ENCODE measurements at places on chromosomes 13 and 19.
A peak's percentile ranks its signal among the peaks of the same experiment; 100 is the strongest.

GRCh38 chr19:55650126-55650557 lies 2.1 kb downstream of the CCDC106 start:
- DNase-seq = no peak

- DNase-seq = no peak
Observed at GRCh38 chr19:35327642-35328041, 1.3 kb upstream of the CD22 start.

GRCh38 chr13:112071102-112071722 lies 4.3 kb downstream of the SOX1 start:
- no peak for DNase-seq

- no peak for DNase-seq
Observed at GRCh38 chr13:63514886-63515285, 2099.2 kb upstream of the PCDH20 start.

DNA sequence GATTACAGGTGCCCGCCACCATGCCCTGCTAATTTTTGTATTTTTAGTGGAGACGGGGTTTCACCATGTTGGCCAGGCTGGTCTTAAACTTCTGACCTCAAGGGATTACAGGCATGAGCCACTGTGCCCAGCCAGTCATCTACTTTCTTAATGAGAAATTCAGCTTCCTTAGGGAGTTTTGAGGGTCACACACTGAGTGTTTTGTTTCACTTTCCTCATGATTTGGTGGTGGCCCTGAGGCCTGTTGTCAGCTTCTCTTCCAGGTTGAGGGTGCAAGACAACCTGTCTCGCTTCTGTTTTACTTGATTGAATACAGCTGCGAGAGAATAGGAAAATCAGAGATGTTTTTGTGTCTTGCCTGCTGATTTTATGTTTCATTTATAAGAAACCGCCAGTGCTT lies 9.9 kb downstream of the FRY start:
- no peak for DNase-seq

DNA sequence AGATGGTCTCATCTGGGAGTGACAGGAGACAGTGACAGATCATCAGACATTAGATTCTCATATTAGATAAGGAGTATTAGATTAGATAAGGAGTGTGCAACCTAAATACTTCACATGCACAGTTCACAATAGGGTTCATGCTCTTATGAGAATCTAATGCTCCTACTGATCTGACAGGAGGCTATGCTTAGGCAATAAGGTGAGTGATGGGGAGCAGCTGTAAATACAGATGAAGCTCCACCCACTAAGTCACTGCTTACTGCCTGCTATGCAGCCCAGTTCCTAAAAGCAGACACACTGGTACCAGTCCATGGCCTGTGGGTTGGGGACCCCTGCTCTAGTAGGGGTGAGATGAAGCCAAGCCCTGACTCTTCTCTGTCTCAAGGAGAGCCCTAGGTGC lies 10.0 kb upstream of the IGFL3 start:
- DNase-seq = no peak

DNA sequence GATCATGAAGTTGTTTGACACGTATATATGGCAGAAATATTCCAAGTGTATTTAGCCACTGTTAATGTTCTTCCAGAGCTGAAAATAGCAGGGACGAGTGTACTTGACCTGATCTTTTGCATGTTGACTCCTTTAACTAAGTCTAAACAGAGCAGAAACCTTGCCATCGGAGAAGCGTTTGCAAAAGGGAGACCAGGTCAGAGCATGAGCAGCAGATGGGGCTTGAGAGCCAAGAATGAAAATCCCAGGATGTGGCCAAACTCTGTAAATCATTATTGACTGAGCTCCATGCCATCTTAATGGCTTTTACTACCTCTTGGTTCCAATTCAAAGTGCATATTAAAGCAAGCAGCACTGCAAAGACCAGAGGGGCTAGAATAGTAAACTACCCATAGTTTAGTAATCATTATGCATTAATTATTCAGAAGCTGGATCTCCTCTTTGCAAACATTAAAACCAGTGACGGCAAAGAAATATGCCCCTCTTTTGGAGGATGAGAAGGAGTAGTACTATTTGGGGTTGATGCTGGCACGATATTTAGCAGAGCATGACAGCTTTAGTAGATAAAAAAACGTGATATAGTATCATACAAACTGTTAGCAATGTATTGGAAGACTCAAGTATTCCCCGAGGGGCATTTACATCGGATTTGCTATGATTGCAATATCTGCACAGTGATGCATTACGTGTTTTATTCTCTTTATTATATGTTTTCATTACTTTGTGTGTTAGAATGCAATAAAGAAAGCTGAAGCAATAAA lies 55.7 kb downstream of the FAM216B start:
- no peak for DNase-seq

- no peak for DNase-seq
Observed at GRCh38 chr13:66154976-66155375, 1075.2 kb downstream of the PCDH9 start.

DNA sequence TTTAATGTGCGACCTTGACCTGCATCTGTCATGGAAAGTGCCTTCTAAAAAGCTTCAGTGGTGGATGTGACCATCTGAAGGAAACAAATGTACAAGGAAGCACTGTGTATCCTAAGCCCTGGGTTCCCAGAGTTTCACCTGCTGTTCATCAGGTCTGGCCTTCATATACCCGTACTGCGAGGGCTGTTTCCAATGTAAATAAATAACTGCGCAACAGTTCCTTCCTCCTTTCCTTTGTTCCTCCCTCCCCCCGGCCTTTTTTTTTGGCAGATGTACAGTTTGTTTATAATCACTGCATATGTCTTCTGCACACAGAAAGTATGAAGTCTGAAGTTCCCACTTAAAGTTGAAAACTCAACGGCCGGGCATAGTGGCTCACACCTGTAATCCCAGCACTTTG lies 5.2 kb downstream of the FAAP24 start:
- no peak for DNase-seq

GRCh38 chr13:107866941-107867623 lies 348.3 kb downstream of the LIG4 start:
- no peak for DNase-seq

GRCh38 chr13:31908696-31909411 lies 122.7 kb upstream of the FRY start:
- DNase-seq = no peak

DNA sequence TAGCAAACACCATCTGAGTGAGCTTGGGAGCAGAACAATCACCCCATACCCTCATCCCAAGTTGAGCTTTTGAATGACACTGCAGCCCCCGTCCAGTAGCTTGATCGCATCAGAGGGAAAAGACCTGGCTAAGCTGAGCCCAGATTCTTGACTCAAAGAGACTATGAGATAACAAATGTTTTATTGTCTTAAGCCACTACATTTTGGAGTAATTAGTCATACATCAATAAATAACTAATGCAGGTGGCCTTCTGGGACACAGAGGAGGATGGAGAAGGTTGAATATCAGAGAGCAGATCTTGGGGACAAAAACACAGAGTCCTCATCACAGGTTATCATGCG lies 24.6 kb upstream of the IGSF23 start:
- DNase-seq = no peak

GRCh38 chr13:48501705-48502104 lies 31.2 kb downstream of the RCBTB2 start:
- no peak for DNase-seq

- peak; percentile 87 for DNase-seq
Observed at GRCh38 chr19:48568345-48568886, 16.4 kb downstream of the SULT2B1 start.

GRCh38 chr13:30164146-30164545 lies 143.2 kb downstream of the KATNAL1 start:
- no peak for DNase-seq

- no peak for DNase-seq
Observed at GRCh38 chr19:48553676-48554384, 1.9 kb downstream of the SULT2B1 start.

GRCh38 chr13:65336087-65336749 lies 1893.9 kb downstream of the PCDH9 start:
- no peak for DNase-seq

GRCh38 chr13:100490692-100491091 lies 97.9 kb downstream of the GGACT start:
- DNase-seq = no peak

DNA sequence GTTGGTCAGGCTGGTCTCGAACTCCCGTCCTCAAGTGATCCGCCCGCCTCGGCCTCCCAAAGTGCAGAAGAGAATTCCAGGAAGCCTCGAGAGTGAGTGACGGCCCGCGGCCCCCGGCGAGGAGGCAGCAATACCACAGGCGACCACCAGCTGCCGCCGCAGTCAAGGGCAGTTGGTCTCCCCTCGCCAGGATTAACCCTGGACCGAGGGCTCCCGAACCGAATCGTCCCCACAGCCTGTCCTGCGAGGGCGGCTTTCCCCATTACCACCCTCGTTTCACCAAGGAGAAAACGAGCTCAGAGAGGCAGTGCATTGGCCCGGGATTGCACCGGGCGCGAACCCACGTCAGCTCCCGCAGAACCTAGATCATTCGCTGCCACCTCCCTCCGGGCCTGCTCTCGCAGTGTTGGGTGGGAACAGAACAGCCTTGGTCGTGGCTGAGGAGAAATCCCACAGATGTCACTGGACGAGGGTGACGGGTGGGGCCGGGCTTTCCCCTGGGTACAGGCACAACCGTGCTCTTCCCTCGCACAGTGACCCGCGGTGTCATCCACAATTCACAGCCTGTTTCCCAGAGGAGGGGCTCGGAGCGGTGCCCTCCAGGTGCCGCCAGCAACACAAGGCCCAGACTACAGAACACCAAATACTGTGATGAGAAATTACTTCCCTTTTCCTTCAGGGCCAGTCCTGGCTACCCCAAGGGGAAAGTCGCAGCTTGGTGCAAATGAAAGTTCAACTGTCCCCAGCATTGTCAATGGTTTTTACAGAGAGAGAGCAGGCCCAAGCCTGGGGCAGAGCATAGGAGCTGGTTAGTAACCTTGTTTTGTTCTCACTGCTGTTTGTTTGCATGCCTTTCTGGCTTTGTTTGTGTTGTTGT lies 24.8 kb downstream of the C2CD4C start:
- no peak for DNase-seq

DNA sequence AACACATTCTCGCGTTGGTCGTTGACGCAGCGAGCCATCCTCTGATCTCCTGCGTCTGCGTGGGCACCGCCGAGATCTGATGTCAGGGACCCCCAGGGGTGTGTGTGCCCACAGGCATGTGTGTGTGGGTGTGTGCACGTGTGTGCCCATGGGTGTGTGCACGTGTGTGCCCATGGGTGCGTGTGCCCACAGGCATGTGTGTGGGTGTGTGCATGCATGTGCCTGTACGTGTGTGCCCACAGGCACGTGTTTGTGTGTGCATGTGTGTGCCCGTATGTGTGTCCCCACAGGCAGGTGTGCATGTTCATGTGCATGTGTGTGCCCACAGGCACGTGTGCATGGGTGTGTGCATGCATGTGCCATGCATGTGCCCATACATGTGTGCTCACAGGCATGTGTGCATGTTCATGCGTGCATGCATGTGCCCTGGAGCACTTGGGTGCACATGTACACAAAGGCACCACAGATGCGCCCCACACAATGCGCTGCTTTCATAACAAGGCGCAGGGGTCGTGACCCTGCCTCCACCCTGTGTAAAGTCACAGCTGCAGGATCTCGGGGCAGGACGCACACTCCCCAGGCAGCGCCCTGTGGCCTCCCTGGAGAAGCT lies 77.5 kb downstream of the RASA3 start:
- DNase-seq = no peak

- DNase-seq = no peak
Observed at GRCh38 chr19:49853852-49854377, 3.0 kb downstream of the PTOV1 start.

DNA sequence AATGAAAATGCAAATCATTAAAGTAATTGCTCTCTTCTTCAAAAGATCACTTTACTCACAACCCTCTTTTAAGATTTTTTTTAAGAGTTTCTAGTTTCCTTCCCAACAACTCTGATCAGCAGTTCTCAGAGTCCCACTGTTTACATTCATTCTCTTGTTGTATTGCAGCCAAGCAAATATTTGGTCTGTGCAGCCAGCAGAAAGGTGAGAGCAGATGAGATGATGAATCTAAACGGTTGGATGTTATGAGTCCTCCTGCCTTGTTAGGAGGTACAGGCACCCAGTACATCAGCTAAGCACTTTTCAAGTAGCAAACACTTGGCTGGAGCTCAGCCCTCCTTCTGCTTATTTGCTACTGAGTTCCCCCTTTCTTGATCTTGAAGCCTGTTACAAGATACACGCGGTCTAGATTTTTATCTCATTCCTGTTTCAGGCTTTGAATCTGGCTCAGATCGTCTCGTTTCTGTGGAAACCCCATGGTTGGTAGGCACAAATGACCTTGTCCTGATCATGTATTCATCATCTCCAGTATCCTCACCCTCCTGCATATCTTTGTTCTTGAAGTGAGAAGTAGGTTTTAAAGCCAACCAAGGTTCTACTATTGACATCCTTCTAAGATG lies 300.7 kb downstream of the DCT start:
- DNase-seq = no peak

- DNase-seq = no peak
Observed at GRCh38 chr19:47824396-47824795, 2.7 kb downstream of the CRX start.

DNA sequence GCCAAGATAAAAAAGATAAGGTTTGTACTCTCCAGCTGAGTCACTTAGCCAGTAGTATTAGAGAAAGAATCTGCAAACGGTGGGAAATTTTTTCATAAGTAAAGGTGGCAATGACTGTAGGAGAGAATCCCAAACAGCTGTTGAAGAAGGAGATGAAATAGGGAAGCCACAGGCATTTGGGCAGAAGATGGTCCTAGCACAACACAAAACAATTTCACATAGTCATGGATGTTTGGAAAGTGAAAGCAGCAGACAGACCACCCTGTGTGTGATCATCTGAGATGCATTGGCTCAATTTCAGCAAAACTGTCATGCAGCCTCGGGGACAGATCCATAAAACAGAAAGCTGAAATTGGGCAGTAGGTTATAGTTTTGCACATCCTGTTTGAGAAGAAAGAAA lies 2832.4 kb downstream of the PCDH9 start:
- DNase-seq = no peak

GRCh38 chr19:20472854-20473253 lies 92.7 kb downstream of the ZNF737 start:
- DNase-seq = no peak

GRCh38 chr19:7917267-7918061 lies 2.7 kb upstream of the SNAPC2 start:
- DNase-seq = no peak
